Inflammatory macrophage treated with lipopolysaccharide for 4 hours (primary cell): ENCODE measurements at places on chromosomes 4 and X.

DNA sequence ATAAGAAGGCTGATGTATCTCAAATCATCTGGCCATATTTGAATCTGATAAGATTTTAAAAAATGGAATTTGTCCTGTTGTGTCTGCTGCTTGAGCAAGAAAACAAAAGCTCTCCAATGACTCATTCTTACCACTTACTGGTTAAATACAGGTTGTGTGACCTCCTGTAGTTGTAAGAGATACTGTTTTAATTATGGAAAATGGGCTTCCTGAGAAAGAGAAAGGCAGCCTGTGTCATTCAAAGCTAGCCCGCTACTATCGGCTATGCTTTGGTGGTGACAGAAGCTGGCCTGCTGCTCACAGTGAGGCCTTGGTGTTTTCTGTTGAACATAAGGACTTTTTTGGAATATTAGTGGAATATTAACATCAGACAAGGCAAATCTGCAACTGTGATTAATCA, 1722.1 kb upstream of the PCDH10 start:
- no peak for DNase-seq

DNA sequence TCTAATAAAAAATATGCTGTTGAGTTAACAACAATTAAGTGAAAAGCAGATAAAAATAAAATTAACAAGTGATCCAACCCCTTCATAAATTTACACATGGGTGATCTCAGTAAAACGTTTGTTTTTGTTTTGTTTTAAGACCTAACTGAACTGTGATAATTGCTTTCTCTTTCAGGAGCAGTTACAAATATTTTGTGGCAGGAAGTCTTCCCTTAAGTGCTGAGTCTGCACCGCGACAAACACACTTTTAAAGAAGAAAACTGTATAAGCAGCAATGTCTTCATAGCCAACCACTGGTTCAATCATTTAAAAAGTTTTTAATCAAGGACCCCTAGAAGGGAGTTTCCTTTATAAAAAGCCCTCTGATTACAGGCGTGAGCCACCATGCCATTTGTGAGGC, 53.7 kb upstream of the NFKB1 start:
- DNase-seq: peak; percentile 42

- DNase-seq: no peak
Measured at GRCh38 chr4:16334601-16335000, 108.3 kb upstream of the TAPT1 start.

GRCh38 chr4:82402196-82402775, 28.0 kb downstream of the HNRNPDL start:
- no peak for DNase-seq

DNA sequence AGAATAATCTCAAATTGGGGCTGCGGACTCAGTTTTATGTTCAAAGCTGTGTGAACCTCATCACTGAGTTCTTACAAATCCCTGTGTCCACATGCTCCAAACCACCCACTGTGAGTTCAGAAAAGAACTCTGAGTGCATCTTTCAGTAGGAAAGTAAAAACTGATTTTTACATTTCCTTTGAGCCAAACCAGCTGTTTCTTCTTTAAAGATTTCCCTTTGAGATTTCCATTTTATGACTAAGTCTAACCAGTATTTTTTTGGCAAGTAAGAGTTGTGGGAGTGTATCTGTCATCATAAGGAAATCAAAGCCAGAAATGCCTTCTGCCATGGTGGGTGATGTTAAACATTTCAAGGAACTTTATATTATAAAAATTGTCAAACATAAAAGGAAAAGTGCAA, 100.0 kb downstream of the TET2 start:
- no peak for DNase-seq

- peak; percentile 52 for DNase-seq
Measured at GRCh38 chrX:143581240-143581639, 54.7 kb downstream of the SLITRK4 start.

- DNase-seq: no peak
Measured at GRCh38 chrX:20969565-20969964, 404.7 kb upstream of the CNKSR2 start.
